ENCODE measurements at places on chromosomes 5 and 9. TPM values are rescaled to one million over a fixed set of nuclear protein-coding genes. Genes with fewer than 3 reads are reported as not detected.

The LCN15 gene
- total RNA-seq = 0.05 TPM

The FBP2 gene
- not detected for total RNA-seq

DNA sequence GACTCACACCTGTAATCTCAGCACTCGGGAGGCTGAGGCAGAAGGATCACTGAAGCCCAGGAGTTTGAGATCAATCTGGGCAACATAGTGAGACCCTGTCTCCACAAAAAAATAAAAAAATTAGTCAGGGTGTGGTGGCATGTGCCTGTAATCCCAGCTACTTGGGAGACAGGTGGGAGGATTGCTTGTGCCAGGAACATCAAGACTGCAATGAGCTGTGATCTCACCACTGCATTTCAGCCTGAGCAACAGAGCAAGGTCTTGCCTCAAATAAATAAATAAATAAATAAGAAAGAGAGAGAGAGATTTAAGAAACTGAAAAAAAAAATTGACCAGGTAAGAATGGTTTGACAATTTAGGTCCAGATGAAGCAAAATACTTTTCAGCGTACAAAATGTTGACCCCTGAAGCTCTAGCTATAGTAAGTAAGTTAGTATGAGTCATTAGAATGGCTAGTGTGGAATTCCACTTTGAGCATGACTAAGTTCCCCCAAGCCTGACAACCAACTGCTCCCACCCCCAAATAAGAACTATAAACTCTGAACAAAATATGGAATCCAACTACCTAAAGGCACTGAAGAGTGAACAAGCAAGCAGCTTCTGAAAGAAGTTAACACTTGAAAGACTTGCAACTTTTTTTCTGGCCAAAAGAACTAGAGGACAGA, 217.8 kb upstream of the TLE4 start:
- no peaks in the 10 kb centered on the region for H3K4me1 ChIP-seq
- H3K4me3 ChIP-seq = no peak overlapping the region
- DNase-seq = no peak
- H3K36me3 ChIP-seq = no peaks in the 10 kb centered on the region
- H3K27ac ChIP-seq = no peak overlapping the region

The TAF11L10 gene
- total RNA-seq = not detected

- peak overlapping the region; percentile 31 for H3K4me3 ChIP-seq
- peak overlapping the region; percentile 53 for H3K27ac ChIP-seq
- peaks cover 1% of the 10 kb centered on the region for H3K4me1 ChIP-seq
- DNase-seq = no peak
- H3K27me3 ChIP-seq = no peaks in the 10 kb centered on the region
These were observed 8.3 kb upstream of the CMBL start for GRCh38 chr5:10315824-10316509.

GRCh38 chr5:69160651-69161050, 6.3 kb upstream of the CCNB1 start:
- H3K27me3 ChIP-seq = no peaks in the 10 kb centered on the region
- H3K4me1 ChIP-seq = no peaks in the 10 kb centered on the region
- DNase-seq = no peak
- no peaks in the 10 kb centered on the region for H3K36me3 ChIP-seq
- no peak overlapping the region for H3K27ac ChIP-seq

GRCh38 chr5:1435369-1435768, 9.9 kb downstream of the SLC6A3 start:
- H3K4me1 ChIP-seq = peaks cover 6% of the 10 kb centered on the region
- DNase-seq = no peak
- H3K36me3 ChIP-seq = no peaks in the 10 kb centered on the region
- no peak overlapping the region for H3K4me3 ChIP-seq
- no peaks in the 10 kb centered on the region for H3K27me3 ChIP-seq

DNA sequence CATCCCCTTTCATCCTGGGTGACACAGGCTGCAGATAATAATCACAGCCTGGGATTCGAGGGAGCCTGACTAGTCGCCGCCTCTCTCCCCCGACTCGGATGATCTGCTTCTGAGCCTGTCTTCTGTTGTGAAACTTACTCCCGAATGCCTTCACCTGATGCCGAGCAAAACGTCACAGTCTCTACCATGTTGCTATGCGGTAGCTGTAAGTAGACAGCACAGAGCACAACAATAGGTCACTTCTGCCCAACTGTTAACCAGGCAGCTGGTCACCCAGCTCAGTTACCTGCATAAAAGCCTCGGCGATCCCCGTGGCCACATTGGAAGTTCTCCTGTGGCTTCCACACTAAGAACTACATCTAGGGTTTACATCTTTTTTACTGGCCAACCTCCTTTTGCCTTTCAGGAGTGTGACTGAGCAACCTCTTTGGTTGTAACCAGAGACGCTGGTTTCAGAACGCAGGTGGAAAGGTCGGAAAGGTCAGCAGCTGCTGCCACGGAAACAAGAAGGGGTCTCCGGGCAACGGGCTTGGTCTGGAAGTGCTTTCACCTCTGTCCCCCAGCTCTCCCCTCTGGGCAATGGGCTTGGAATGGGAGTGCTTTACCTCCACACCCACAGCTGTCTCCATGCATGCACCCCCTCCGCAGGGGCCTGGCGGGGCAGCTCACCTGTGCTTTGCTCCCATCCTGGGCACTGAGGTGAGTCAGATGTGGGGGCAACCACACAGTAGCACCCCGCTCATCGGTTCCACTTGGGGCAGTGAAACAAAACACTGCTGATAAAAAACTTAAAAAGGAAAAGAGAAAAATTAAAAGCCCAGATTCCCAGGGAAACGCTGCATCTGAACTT, 7.6 kb upstream of the PPP1R26 start:
- no peak for DNase-seq

GRCh38 chr5:54895816-54896341, 89.5 kb downstream of the ESM1 start:
- H3K27ac ChIP-seq = no peak overlapping the region
- H3K4me3 ChIP-seq = no peak overlapping the region
- no peaks in the 10 kb centered on the region for H3K4me1 ChIP-seq
- H3K27me3 ChIP-seq = peaks cover 6% of the 10 kb centered on the region
- DNase-seq = no peak

The DMRTA1 gene
- 1.8 TPM for total RNA-seq

GRCh38 chr5:80399526-80400239, 8.2 kb upstream of the ZFYVE16 start:
- no peak overlapping the region for H3K27ac ChIP-seq
- H3K4me3 ChIP-seq = no peak overlapping the region
- DNase-seq = peak; percentile 39

DNA sequence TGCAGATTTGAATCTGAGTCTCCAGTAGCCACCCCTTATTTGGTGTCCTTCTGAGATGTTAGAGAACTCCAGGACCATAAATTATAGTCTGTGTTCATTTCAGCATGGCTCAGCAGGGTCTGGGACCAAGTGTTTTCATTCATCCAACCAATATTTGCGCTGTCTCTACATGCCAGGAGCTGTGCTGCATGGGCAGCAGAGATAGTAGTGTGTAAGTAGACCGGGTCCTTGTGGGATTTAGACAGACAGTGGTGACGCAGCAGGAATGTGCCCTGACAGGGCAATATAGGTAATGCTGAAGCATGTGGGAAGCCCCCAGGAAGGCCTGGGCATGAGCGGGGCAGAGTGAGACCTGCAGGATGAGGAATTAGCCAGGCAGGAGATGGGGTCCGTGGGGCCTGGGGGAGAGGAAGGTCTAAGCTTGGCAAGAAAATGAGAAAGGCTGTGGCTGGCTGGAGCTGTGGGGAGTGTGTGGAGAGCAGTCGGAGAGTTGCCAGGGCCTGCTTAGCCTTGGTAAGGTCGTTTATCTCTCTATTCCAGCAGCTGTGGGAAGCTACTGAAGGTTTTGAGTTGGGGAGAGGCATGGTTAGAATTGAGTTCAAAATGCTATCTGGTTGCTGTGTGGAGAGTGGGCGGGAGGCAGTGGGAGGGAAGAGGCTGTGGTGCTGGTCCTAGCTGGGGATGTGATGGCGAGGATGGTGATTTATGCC, 16.8 kb downstream of the STXBP1 start:
- no peak overlapping the region for H3K27ac ChIP-seq
- no peak overlapping the region for H3K4me3 ChIP-seq
- H3K27me3 ChIP-seq = no peaks in the 10 kb centered on the region
- peaks cover 7% of the 10 kb centered on the region for H3K4me1 ChIP-seq
- H3K36me3 ChIP-seq = no peaks in the 10 kb centered on the region

- peaks cover 13% of the 10 kb centered on the region for H3K36me3 ChIP-seq
- H3K27me3 ChIP-seq = no peaks in the 10 kb centered on the region
- no peak overlapping the region for H3K4me3 ChIP-seq
- no peak for DNase-seq
- H3K27ac ChIP-seq = no peak overlapping the region
These were observed 65.8 kb downstream of the SETX start for GRCh38 chr9:132288966-132289365.

DNA sequence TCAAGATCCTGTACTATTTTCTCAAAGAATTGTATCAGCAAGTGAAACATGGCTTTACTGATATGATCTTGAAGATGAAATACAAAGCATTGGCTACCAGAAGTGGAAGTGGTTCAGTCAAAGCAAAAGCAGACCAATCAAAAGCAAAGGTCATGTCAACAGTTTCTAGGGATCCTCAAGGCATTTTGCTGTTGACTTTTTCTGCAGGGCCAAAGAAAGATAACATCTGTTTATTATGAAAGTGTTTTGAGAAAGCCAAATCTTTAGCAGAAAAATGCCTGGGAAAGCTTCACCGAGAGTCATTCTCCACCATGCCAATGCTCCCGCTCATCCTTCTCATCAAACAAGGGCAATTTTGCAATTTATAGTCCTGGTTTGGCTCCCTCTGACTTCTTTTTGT, 90.3 kb upstream of the ACO1 start:
- no peaks in the 10 kb centered on the region for H3K4me1 ChIP-seq
- no peak overlapping the region for H3K4me3 ChIP-seq
- H3K27ac ChIP-seq = no peak overlapping the region

DNA sequence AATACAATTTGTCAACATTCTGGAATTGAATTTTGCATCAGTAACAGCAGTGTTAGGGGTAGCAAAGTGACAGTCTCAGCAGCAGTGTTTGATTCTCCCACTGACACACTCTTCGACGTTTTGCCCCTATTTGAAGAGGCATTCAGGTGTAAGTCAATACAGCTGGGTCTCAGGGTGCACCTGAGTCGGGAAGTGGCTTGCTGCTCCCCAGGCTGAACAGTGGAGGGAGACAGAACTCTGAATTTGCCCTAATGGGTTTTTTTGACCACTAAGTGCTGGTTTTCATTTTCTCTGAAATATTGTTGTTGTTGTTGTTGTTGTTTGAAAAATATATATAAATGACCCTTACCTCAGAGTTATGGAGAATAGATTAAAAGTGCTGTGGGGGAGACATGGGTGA, 223.2 kb downstream of the TLR4 start:
- no peak overlapping the region for H3K4me3 ChIP-seq
- no peak for DNase-seq
- no peaks in the 10 kb centered on the region for H3K27me3 ChIP-seq
- no peaks in the 10 kb centered on the region for H3K4me1 ChIP-seq

DNA sequence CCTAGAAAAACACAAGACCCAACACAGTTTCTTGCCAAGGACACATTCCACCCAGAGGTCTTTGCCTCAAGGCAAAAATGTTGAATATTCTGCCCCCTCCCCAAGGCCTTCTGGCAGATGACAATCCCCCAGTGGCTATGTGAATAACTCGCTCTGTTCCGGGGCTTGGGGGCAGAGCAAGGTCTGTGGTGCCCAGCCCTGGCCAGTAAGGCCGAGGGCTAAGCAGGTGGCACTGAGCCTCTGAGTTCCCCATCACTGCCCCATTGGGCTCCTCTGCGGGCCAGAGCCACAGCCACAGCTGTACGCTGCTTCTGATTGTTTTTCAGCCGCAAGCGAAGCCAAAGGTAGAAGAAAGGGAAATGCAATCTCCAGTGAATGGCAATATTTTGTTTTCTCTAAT, 567.9 kb downstream of the CCDC171 start:
- no peak overlapping the region for H3K4me3 ChIP-seq
- no peak for DNase-seq
- H3K27ac ChIP-seq = no peak overlapping the region
- H3K4me1 ChIP-seq = no peaks in the 10 kb centered on the region

The IL3 gene
- not detected for total RNA-seq

- H3K27ac ChIP-seq = no peak overlapping the region
- H3K36me3 ChIP-seq = no peaks in the 10 kb centered on the region
- no peak for DNase-seq
- H3K4me3 ChIP-seq = no peak overlapping the region
- H3K27me3 ChIP-seq = no peaks in the 10 kb centered on the region
These were observed 58.2 kb downstream of the COL27A1 start for GRCh38 chr9:114213566-114213965.

DNA sequence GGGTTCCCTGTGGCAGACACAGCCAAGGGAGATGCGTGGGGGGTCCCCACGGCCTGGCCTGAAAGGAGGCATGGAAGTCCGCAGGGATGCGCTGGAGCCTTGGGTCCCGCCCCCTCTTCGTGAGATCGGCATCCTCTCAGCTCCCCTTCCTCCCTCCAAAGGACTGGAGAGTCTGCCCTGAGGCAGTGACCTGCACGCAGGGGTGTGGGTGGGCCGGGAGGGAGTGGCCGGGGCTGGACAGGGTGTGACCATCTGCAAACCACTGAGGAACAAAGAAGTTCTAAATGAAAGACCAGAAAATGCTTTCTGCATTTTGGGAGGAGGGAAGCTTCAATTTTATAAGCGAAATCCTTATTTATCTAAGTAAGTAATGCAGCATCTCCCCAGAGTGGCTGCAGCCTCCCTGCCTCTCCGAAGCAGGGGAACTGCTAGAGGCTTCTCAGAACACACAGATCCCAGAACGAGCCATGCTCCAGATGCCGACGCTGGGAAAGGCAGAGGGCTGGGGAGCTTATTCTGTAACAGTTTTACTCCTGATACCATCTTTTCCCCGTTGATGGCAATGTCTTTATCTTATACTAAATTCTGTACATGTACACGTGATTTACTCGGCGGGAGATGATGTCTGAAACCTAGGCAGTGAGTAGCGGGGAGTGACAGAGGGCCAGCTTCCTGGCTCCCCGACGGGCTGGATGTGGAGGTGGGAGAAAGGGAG, 221.7 kb downstream of the FANCC start:
- no peak overlapping the region for H3K4me3 ChIP-seq
- no peaks in the 10 kb centered on the region for H3K36me3 ChIP-seq
- H3K4me1 ChIP-seq = peaks cover 33% of the 10 kb centered on the region
- H3K27me3 ChIP-seq = no peaks in the 10 kb centered on the region
- H3K27ac ChIP-seq = no peak overlapping the region
- no peak for DNase-seq

The PDE8B gene
- 0.62 TPM for total RNA-seq

GRCh38 chr5:126446498-126447224, 23.5 kb downstream of the GRAMD2B start:
- no peaks in the 10 kb centered on the region for H3K4me1 ChIP-seq
- H3K4me3 ChIP-seq = no peak overlapping the region
- no peak overlapping the region for H3K27ac ChIP-seq
- no peak for DNase-seq
- H3K36me3 ChIP-seq = no peaks in the 10 kb centered on the region

The SNCAIP gene
- not detected for total RNA-seq

The TSPAN17 gene
- 64.7 TPM for total RNA-seq

The PCDHB9 gene
- 1.8 TPM for total RNA-seq

DNA sequence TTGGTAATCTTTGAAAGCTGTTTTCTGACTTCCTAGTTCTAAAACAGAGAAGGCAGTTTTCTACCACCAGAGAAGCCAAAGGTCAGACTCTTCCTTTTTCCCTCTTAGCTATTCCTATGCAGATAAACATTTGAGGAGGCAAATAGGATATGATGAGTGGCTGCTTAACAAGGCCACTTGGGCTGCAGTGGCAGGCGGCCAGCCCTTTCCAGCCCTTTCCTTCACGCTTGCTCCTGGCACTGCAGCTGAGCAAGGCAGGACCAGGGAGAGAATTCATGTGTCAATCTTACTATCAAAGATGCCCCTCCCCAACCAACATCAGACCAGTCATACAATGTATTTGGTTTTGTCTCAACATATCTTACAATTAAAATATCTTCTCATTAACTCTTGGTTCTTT, 36.8 kb upstream of the RNF38 start:
- H3K27me3 ChIP-seq = no peaks in the 10 kb centered on the region
- H3K4me3 ChIP-seq = no peak overlapping the region
- H3K4me1 ChIP-seq = no peaks in the 10 kb centered on the region
- DNase-seq = no peak
- no peak overlapping the region for H3K27ac ChIP-seq
- no peaks in the 10 kb centered on the region for H3K36me3 ChIP-seq
